NCI-H1436 treated with DMSO at 0.1 percent for 48 hours (cell line): ENCODE measurements at places on chromosomes 6 and 20.

- no peak for DNase-seq
Observed at GRCh38 chr20:24487648-24488047, 18.2 kb downstream of the SYNDIG1 start.

GRCh38 chr6:81933608-81934051 is 181.1 kb upstream of the TENT5A start:
- no peak for DNase-seq

- DNase-seq, result no peak
Observed at GRCh38 chr6:46947497-46947896, 25.8 kb upstream of the ADGRF5 start.

DNA sequence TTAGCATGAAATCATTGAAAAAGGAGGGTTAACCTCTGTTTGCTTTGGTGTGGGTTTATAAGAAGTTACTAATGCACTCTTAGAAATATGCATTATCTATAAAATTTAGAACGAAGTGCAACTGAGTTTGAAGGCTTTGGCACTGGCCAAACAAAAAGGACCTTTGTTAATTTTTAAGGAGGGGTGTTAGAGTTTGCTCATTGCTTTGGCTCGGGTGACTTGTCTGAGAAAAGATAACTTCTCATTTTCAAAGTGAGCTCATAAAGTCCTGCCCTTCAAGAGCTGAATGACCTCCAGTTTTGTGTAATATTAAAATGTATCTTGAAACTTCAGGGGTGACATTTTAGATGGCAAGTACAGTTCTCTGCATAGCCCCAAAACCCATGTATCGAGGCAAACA is 25.9 kb downstream of the NEDD9 start:
- no peak for DNase-seq

DNA sequence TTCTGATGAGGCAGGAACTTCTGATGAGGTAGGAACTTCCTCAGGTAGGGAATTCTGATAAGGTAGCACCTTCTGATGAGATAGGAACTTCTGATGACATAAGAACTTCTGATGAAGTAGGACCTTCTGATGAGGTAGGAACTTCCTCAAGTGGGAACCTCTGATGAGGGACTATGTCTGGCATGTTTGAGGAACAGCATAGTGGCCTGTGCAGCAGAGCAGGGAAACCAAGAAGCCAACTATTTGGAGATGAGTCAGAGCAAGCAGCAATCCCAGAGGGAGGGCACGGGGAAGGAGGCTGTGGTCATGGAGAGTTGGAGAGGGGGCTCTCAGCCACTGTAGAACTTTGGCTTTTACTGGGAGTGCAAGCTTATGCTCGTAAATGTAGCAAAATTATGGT is 132.4 kb downstream of the CFAP61 start:
- no peak for DNase-seq

GRCh38 chr20:62554214-62554897 is 78.6 kb upstream of the GATA5 start:
- no peak for DNase-seq

DNA sequence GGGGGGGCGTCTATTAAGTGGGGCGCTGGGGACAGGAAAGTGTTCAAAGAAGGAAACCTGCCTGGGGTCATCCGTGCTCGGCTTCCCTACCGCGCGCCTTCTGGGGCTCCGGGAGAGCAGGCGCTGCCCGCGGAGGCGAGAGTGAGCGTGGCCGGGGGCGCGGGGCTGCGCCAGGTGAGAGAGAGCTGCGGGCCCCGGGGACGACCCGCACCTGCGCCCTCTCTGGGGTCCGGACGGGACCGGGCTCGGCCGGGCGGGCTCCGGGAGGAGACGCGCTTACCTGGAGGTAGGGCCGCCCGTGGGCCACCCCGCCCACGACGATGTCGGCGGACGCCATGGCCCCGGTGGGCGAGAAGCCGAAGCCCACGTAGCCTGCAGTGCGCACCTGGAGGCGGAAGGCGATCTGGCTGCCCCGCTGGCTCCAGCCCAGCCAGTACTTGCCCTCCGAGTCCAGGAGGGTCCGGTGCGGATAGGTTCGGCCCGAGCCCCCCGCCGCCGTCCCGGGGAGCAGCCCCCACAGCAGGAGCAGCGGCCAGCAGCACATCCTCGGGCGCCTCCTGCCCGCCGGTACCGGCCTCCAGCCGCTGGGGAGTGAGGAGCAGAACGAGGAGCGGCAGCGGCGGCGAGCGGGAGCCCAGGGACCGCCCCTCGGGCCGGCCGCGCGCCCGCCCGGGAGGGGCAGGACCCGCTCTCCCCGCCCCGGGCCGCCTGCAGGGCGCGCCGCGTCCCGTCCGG is at the start of gene MOXD1:
Gene MOXD1 (minus strand): TSS at position 593 of the 735 bp plus-strand sequence. CDS start 49 bp downstream, at position 544.
- DNase-seq, result no peak

- no peak for DNase-seq
Observed at GRCh38 chr6:53581173-53581773, 36.4 kb upstream of the GCLC start.

GRCh38 chr6:2581611-2582010 is 169.1 kb downstream of the MYLK4 start:
- DNase-seq, result no peak

- no peak for DNase-seq
Observed at GRCh38 chr20:48012401-48012974, 227.2 kb upstream of the SULF2 start.

- no peak for DNase-seq
Observed at GRCh38 chr6:84177241-84177640, 50.2 kb downstream of the CEP162 start.

DNA sequence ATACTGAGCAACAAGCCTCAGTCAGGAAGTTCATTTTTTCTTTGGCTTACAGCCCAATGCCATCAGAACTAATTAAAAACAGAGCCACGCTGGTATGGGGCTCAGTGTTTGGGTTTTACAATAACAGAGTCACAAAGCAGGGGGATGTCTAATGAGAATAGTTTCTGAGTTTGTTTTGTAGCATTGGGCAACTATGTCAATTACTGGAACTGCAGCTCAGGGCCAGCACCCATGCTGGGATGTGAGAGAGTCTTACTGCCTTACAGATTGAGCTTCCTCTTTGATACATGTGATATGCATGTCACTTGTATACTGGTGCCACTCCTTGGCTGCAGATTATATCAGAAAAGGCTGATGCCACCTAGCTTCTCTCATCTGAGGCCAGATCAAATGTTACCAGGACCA is 117.6 kb downstream of the TFAP2B start:
- DNase-seq, result no peak

DNA sequence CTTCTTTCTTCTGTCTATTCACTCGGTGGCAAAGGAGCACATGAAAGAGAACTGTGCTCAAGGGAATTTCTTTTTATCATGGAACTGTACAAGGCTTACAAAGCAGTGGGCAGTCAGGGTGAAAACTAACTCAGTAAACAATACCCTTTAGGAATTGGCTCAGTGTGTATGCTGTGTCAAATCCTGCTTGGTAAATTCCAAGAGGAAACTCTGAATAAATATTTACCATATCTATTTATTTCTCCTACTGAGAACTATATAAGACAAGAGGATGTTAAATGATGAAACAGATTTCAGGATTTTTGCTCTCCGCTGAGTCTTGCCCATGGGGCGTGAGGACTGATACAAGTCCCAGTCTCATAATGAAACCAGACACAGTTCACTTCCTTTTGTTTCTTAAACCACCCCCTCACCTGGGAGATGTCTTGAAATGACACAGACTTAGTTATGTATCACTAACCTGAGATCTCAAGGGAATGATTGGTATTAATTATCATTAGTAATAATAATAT is 188.8 kb downstream of the BACH2 start:
- DNase-seq, result no peak

- no peak for DNase-seq
Observed at GRCh38 chr20:47682916-47683315, 102.4 kb downstream of the SULF2 start.

DNA sequence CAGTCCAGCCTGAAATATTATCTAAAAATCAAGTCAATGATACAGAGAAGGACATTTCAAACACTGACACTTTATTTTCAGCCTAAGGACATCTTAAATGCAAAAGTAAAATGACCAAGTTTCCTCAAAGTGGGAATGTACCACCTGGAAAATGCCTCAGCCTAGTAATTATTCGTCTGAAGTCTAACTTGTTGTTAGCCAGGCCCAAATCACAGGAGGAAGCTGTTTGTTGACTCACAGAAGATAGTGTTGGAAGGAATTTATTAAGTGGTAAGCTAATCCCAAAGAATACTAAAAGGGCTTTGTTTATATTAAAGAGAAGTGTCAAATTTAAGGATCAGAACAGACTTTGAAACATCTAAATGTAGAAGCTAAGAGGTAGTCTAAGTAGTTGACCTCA is 2.5 kb downstream of the PDE7B start:
- DNase-seq, result no peak

DNA sequence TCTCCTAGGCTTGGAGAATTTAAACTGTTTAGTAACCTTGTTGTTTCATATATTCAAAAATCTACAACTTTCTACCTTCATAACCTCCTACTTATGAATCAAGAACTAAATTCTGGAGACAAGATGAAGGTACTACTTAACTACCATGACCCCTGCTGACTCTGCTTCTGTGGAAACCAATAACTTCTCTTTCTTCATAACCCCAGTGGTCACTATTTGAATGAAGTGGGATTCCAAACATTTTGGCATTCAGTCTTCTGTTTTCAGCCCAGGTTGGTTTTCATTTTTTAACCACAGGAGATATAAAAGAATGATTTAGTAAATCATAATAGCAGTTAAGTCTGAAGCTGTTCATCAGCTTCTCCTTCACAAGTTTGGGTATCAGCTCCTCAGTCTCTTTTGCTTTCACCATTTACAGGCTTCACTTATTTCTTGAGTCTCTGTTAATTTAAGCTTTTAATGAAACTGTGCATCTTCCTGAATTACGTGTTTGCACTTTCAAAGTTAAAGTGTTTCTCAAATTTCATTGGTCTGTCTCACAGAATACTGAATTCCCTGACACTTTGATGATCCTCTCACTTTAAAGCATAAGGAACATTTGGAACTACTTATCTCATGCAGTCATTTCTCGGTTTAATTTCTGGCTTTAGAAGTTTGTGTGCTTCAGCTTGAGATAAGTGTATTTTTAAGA is 9.5 kb downstream of the SENP6 start:
- no peak for DNase-seq

DNA sequence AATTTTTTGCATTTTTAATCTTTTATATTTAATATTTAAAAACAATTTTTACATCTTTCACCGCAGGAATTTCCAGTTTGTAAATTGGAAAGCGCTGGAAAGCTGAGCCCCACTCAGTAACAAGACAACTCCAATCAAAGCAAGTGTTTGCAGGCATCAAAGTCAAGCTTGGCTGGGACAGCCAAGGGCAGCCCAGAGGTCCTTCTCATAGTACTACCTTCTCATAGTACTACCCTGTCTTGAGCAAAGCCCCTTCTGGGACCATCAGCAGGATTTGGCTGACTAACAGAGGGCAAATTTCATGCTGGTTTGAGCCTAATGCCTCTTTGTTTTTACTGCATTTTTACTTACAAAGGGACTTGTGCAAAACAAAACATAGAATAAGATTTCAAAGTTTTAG is 228.3 kb downstream of the SIM1 start:
- no peak for DNase-seq

DNA sequence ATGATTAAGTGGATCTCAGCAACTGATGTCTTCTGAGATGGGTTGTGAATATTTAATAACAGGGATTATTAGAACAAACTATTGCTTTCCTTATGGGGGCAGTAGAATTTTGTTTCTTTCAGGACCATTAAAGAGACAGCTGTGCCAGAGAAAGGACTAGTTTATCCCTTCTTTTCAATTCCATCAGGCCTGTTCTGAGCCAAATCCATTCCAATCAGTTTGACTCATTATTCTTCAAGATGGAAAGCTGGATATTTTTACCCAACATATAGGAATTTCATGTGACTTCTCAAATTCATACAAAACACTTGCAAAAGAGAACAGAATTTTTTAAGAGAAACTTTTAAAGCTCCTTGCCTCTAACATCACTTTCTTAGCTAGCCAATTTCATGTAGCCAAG is 722.0 kb upstream of the FLRT3 start:
- no peak for DNase-seq

GRCh38 chr6:117829594-117830319 is 77.3 kb upstream of the SLC35F1 start:
- DNase-seq, result no peak

GRCh38 chr20:35467339-35468224 is 12.2 kb downstream of the CEP250 start:
- DNase-seq, result no peak

DNA sequence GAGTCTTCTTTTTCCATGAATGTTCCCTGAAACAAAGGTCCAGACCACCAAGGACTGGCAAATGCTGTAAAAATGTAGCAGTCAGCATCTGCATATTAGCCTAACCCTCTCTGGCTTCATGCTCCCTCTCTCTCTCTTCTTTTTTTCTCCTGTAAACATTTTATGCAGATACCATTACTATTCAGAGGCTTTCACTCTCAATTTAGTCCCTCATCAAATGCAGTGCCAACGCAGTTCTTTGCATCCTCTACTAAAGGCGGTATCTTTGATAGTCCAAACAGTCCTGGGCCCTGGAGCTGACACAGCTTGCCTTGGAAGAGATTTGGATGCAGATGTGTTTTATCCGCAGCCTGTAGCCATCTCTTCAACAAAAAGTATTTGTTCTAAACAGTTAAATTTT is 167.1 kb upstream of the MMS22L start:
- no peak for DNase-seq

GRCh38 chr20:58647796-58648501 is 3.1 kb upstream of the STX16 start:
- no peak for DNase-seq

GRCh38 chr6:32635526-32636123 is 1.6 kb upstream of the HLA-DQA1 start:
- no peak for DNase-seq

DNA sequence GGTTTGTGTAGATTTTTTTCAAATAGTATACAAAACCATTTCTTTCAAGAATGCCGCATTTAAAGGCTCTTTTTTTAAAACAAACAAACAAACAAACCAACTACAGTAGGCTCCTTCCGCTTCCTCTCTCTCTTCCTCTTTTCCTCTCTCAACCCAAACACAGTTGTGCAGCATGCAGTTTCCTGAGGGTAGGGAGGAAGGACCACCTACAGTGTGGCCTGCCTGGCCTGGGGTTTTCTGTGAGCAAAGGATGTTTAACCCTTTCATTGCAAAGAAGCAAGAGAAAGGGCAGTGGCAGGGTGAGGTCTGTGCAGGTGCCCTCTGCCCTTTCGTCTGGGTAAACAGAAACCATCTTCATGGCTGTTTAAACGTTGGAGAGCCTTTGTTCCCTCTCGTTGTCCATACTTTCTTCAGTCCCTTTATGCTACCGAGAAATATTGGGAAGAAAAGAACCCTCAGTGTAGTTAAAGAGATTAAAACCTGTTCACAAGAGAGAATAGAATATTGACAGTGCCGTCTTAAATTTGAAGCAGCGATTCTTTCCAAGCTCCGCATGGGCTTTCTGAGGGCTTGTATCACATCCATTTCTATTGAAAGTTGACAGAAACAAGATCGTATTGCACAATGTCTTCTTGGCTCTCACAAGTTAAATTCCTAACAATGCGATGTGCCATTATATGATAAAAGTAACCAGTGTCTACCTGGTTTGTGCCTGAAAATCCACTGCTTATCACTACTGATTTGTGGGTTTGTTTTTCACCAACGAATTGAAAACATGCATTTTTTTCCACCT is 215.5 kb upstream of the SNX9 start:
- DNase-seq, result no peak
